GM03348 (cell line): ENCODE measurements at places on chromosomes 7 and 10.

DNA sequence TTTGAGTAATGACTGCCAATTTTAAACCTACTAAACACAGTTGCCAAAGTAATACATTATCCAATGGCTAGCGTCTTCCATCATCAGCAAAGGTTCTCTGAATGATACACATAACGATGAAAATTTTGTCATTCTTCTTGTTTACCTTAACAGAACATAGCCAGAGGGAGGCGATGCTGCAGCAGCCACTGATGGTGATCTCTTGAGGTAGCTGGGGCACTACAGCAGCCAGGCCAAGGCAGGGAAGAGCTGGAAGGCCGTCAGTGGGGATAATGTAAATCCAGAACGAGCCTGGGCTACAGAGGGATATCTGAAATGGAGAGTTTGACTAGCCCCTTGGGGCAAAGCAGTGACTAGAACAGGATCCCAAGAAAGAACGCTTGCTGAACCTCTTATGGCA lies 38.8 kb downstream of the PRPS1L1 start:
- no peak for DNase-seq

DNA sequence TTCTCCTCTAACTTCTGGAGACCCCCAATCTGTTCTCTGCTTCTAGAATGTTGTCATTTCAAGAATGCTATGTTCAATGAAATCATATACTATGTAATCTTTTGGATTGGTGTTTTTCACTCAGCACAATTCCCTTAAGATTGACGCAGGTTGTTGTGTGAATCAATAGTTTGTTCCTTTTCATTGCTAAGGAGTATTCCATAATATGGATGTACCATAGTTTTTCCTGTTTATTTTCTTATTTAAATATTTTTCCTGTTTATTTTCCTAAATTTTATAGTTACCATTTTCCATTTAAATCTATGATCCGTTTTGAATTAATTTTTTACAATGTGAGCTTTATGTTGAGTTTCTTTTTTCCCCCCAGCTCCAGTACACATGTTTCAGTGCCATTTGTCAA lies 604.5 kb downstream of the SUGCT start:
- no peak for DNase-seq

DNA sequence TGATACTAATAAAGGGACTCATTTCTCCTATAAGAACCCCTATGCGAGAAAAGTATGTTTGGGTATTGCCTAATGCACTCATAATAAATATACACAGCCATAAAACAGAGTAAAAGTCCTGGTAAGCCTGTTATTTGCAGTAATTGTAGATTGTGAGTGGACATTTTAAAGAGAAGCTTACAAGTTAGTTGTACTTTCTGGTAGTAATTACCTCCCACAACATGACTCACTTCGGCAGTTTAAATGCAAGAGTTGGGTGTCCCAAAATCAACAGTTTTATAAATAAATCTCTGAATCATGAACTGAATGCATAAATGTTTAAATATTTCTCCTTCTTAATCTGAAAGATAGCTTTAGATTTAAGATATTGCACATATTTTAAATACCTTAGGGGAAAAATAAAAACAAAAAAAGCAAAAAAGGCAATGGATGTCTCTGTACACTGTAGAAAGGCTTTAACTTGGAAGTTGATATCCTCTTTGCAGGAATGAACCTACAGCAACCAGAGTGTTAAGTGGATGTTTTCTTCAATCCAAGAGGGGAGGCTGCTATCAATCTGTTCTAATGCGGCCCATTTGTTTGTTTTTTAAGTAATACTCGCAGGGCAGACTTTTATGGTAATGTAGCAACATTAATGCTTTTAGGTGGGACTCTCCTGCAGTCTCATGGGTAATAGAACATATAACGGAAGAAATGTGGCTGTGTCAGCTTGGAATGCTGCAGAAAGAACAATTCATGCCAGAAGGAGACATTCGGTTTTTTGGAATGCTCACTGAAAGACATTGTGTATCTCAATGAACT lies 57.3 kb upstream of the ZEB1 start:
- DNase-seq = peak; percentile 62

- no peak for DNase-seq
Observed at GRCh38 chr7:159056737-159057136, 87.9 kb downstream of the VIPR2 start.

- DNase-seq = no peak
Observed at GRCh38 chr7:130297628-130298543, 4.9 kb downstream of the CPA4 start.

GRCh38 chr10:6343305-6344010 lies 140.7 kb downstream of the PFKFB3 start:
- no peak for DNase-seq

- DNase-seq = no peak
Observed at GRCh38 chr10:70761727-70762350, 23.3 kb downstream of the TBATA start.

GRCh38 chr7:44398953-44399574 lies 73.7 kb upstream of the CAMK2B start:
- no peak for DNase-seq

DNA sequence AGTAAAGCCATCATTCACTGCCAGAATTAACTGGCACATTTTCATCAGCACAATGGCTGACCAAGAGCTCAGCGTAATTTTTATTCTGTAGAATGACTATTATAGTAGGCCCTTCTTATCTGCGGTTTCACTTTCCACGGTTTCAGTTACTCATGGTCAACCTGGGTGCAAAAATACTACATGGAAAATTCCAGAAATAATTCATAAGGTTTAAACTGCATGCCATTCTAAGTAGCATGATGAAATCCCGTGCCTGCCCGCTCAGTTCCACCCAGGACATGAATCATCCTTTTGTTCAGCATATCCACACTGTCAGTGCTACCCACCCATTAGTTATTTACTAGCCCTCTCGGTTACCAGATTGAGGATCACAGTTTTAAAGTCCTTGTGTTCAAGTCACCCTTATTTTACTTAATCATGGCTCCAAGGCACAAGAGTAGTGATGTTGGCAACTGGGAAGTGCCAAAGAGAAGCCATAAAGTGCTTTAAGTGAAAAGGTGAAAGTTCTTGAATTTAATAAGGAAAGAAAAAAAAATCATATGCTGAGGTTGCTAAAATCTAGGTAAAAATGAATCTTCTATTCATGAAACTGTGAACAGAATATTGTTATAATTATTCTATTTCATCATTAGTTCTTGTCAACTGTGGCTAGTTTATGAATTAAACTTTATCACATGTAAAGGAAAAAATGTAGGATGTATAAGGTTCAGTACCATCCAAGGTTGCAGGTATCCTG lies 204.9 kb downstream of the DOCK4 start:
- peak; percentile 32 for DNase-seq

- no peak for DNase-seq
Observed at GRCh38 chr7:46286356-46286755, 365.3 kb upstream of the IGFBP3 start.

GRCh38 chr10:118214776-118215175 lies 127.3 kb downstream of the FAM204A start:
- DNase-seq = peak; percentile 21

DNA sequence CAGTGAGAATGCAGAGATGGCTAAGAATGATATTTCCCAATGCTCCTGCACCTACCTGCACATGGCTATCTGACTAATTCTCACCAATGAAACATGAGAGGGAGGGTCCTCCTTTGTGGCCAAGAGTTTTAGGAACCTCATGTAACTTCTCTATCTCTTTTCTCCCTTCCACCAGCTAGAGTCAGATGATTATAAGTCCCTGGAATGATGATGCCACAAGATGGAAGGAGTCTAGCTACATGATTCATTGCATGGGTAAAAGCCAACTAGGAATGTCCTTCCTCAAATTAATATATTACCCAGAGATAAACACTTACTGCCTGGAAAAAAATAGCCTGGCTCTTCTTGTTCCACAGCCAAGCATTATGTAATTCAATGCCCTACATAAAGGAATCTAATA lies 55.1 kb upstream of the AASS start:
- DNase-seq = no peak

GRCh38 chr10:83605783-83606630 lies 533.3 kb upstream of the GHITM start:
- no peak for DNase-seq
